Activated T-cell treated with anti-CD3 and anti-CD28 coated beads for 24 hours (primary cell): ENCODE measurements at places on chromosomes 12 and 14.

DNA sequence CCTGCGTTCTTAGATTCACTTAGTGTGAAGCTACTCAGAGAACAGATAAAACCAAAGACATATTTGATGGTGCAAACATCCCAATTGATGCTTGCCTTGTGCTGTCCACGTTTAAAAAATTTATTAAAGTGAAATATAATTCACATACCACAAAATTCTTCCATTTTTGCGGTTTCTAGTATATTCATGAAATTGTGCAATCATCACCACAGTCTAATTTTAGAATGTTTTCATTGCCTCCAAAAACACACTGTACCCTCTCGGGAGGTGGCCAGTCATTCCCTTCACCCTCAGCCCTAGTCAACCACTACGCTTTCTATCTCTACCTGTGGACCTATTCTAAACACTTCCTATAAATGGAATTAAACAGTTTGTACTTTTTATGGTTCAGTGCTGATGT is 1109.2 kb downstream of the FLRT2 start:
- DNase-seq, result no peak

DNA sequence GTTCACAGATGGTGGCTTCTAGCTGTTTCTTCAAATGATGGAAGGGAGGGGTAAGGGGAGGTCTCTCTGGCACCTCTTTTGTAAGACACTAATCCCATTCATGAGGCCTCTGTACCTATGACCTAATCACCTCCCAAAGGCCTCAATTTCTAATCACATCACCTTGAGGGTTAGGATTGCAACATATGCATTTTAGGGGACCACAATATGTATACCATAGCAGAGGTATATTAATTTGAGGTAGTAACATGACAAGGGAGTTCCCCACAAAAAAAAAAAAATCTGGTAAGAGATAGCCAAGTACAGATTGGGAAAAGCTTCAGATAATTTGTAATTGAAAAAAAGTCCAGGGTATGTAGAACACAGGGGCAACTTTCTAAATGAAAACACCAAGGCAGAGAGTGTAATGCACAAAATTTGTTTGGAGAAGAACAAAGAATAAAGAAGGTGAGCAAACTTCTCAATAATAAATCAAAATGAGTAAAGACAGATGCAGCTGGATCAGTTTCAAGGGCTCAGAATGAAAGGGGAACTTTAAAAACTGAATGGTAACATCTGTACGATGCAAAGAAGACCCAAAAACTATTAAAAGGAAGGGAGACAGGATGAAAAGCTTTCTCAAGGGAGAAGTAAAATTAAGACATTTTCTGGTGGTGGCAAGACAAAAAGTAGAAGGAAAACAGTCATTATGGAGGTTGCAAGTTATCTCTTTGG is 125.5 kb upstream of the DCN start:
- DNase-seq, result no peak

GRCh38 chr14:50726372-50727107 is 58.4 kb upstream of the SAV1 start:
- DNase-seq, result peak; percentile 18

- no peak for DNase-seq
These were observed 53.4 kb downstream of the SLC16A7 start for GRCh38 chr12:59649203-59649602.

DNA sequence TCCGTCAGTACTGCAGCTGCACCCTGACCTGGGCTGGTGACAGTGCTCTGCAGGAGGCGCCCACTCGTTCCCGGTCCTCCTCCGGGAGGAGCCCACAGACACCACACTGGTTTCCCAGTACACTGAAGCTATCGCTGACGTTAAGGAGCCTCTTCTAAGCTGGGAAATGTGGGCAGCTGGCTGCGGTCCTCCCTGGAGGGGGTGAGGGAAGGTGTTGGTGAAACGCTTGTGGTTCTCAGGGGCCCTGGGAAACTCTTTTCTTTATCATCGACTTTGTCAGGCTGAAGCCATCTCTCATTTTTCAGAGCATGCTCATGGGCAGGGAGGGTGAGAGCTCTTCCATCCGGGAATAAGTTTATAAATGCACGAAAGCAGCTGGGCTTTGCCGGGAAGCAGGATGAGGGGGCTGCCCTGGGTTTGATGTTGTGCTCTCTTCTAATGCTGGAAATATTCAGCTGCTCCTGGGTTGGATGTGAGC is 176.0 kb downstream of the CHST11 start:
- DNase-seq, result no peak

- peak; percentile 30 for DNase-seq
These were observed 34.8 kb downstream of the DIO3 start for GRCh38 chr14:101595887-101596721.

DNA sequence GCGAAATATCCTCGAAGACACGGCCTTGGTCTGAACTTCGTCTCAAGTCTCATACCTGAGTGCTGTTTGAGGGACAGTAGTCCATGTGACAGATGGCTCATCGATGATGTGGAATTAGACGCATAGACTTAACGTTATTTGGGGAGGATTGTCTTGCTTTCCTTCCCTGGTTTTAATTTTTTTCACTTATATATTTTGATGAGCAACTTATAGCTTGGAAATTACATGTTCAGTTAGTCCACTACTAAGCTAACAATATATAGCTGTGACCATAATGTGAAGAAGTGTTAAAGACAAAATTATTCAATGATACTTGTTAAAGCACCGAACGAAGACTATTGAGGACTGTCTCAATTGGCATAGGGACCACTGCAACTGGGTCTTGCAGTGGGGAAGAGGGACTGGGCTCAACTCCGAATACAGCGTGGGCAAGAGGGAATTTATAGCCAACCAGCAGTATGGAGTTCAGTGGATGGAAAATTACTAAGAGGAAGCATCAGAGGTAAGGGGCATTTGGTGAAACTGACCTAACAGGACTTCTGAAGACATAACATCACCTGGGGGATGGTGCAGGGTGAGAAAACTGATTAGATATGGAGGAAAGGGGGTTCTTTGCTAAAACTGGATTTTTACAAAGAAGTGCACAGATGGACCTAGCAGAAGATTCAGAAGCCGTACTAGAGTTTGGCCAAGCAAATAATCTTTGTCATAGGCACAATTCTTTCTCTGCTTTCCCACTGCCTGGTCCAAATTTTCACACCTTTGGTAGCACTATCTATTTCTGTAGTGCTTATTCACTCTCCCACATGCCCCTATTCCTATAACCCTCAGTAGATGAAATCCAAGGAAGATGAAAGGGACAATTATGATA is 910 bp upstream of the TM7SF3 start:
- DNase-seq, result no peak

DNA sequence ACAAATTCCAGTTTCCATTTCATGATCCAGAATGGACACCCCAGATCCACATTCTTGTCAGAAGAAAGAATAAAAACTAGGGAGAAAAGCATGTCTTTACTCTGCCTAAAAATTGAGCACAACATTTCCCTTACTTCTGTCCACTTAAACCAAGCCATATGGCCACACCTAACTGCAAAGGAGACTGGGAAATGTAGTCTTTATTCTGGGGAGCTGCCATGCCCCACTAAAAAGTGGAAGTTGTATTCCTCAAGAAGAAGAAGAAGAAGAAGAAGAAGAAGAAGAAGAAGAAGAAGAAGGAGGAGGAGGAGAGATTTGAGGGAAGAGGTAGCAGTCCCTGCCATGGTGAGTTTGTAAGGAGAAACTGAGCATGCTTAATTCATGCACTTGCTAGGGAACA is 84.5 kb downstream of the GPR65 start:
- DNase-seq, result no peak

GRCh38 chr12:99151744-99152143 is 495.8 kb upstream of the GARIN6 start:
- no peak for DNase-seq

- no peak for DNase-seq
These were observed 90.5 kb downstream of the RFLNA start for GRCh38 chr12:124385219-124385969.

- peak; percentile 66 for DNase-seq
These were observed at the start of gene CCDC88C for GRCh38 chr14:91417120-91417982. TSS of gene CCDC88C (minus strand) at chr14:91417820. CDS start at chr14:91417690, 130 bp downstream.

GRCh38 chr14:78605897-78606500 is 435.8 kb downstream of the NRXN3 start:
- no peak for DNase-seq

DNA sequence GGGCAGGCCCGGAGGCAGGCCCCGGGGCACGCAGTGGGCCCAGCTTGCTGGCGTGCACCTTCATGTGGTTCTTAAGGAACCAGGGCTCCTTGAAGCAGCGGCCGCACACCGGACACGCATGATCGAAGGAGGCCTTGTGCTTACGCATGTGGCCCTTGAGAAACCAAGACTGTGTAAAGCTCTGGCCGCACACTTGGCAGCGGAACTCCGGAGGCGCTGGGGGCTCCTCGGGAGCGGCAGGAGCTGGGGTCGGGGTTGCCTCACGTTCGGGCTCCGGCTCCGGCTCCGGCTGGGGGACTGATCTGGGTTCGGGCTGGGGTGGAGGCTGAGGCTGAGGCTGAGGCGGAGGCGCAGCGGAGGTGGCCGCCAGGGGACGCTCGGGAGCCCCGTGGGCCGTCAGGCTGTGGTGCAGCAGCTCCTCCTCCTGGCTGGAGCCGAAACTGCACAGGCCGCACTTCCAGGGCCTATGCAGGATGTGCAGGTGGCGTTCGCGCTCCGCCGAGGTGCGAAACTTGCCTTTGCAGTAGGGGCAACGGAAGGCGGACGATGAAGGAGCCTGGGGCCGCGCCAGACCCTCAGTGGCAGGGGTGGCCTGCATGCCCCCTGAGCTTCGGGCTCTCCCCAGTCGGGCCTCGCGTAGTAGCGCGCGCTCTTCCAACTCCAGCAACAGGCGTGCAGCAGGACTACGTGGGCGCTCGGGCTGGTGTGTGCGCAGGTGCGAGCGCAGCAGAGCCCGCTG is 6.0 kb downstream of the ZNF219 start:
- DNase-seq, result peak; percentile 85

DNA sequence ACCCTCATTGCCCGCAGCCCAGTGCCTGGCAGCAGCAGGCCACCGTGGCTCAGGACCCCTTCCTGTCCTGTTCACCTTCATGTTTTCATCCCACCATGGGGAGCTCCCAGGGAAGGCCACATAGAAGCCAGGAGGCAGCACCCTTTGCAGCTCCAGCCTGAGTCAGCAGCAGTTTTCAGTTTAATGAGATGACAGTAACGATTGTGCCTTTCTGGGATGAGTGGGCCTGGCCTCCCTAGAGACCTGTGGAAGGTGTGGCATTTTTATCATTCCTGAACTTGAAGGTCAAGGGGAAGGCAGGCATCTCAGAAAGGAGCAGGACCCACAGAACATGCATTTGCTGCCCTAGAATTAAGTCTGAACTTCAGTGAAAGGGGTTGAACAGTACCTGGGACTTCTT is 532.8 kb downstream of the FUT8 start:
- no peak for DNase-seq

DNA sequence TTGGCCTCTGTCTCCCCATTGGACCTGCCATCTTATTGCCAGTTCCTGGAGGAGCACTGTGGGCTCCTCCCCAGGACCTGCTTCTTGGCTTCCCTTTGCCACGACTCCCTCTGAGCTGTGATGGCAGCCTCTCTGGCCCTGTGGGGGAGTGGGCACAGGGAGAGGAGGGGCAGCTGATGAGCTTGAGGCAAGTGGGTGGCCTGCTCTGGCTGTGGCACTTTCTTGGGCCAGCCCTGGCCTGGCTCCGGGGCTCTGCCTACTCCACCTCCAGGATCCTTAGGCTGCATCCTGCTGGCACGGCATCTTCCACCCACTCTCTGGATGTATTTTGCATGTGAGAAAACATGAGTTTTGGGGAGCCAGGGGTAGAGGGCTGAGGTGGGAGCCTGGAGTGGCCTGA is 32.6 kb upstream of the MUCL1 start:
- DNase-seq, result no peak

DNA sequence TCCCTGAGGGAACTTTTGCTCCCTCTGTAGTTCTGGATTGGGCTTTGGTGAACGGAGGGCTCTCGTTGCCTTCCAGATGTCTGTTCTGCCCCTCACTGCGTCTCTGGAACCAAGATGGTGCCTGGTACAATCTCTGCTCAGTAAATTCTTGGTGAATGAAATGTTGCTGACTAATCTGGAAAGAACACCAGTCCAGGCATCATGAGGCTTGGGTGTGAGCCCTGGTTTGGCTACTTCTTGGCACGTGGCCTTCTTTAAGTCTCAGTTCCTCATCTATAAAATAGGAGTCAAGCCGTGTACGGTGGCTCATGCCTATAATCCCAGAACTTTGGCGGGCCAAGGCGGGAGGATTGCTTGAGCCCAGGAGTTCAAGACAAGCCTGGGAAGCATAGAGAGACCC is 4.3 kb downstream of the HHIPL1 start:
- no peak for DNase-seq

DNA sequence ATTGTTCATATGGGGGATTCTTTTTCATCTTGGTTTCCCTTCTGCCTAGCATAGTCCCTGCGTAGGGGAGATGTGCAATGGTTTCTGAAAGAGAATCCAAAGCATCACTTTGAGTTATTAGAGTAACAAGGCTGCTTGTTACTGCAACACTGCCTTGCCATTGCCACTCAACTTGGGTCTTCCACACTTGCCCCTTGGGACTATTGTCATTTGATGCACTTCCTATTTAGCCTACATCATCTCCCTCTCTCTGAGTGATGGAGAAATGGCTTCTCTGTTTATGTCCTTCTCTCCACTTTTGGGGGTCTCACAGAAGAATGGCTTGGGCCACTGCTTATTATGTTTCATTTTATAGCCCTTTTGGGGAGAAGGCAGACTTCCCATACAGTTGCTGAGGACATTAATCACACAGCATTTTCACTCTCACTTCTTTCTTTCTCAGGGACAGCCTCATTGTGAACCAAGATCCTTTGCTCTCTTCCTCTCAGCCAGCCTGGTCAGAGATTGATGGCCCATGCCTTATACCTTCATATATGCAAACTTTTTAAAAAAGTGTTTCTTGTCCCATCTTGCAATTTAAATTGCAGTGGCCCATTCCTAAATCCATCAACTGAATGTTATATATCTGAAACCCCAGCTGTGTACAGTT is 50.8 kb upstream of the POC1B start:
- no peak for DNase-seq

DNA sequence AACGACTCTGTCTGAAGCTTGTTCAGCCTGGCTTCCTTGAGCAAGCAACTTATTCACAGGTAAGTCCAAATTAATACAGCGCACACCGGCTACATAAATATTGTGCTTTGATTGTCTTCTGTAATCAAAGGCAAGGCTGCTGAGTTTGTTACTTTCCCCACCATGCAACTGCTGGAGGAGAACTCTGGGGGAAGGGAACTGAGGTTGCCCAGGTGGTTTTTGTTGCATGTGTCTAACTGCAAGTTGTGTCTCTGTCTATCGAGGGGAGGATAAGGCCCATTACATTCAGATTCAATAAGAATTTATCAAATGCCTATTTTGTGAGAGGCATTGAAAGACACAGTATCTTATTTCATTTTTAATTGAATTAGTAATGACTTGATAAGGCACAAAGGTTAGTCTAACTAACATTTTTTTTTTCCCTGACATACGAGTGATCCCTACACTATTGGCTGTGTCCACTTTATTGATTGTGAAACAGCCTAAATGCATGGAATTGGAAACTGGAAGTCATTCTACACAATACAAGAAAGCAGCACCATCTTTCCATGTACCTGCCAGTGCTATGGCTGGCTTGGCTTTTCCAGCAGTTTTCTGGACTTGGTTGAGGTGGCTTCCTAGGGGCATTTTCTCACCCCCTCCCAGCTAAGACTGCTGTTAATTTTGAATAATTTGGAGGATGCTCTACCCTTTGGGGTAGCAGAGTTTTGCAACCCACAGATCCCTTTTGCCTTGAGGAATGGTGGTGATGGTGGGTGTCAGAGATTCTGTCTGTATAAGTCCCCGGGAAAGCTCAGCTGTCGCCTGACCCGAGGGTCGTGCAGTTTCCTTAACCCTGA is 951 bp upstream of the CHST11 start:
- DNase-seq, result no peak
